CD4-positive, alpha-beta T cell (primary cell): ENCODE measurements at places on chromosomes 1 and 21. TPM values are rescaled to one million over a fixed set of nuclear protein-coding genes. Genes with fewer than 3 reads are reported as not detected.

- DNase-seq = no peak
Measured at GRCh38 chr1:3018576-3018975, 2.7 kb upstream of the ACTRT2 start.

- no peak for DNase-seq
Measured at GRCh38 chr1:87093286-87093685, 178.9 kb downstream of the HS2ST1 start.

RNU1-4 gene
- total RNA-seq = 5,937 TPM

MX2 gene
- 77.8 TPM for total RNA-seq

HRNR gene
- total RNA-seq = not detected

GRCh38 chr1:99755664-99756063 lies 10.8 kb downstream of the FRRS1 start:
- DNase-seq = no peak

DNA sequence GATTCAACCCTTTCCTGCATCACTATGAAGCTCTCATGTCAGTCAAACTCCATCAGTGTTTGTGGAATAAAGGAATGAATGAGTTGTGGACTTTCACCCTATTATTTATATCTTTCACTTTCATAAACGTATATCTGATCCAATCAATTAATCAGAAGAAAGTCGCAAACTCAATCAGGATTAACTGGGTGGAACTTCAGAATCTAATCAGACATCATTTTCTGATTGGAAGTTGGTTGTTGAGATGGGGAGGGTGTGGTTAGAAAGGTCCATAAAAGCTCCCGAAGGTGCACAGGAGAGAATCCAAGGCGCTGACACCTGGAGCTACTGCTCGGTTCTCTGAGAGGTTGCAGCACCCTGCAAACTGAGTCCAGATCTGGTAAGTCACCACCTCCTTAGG lies at the start of gene PRAMEF12:
Gene PRAMEF12, plus strand, starts transcription at position 301 of the 400 bp plus-strand sequence. CDS start 1,130 bp downstream, outside the sequence.
- no peak for DNase-seq

LORICRIN gene
- total RNA-seq = not detected

TMEM269 gene
- 1.1 TPM for total RNA-seq

DNA sequence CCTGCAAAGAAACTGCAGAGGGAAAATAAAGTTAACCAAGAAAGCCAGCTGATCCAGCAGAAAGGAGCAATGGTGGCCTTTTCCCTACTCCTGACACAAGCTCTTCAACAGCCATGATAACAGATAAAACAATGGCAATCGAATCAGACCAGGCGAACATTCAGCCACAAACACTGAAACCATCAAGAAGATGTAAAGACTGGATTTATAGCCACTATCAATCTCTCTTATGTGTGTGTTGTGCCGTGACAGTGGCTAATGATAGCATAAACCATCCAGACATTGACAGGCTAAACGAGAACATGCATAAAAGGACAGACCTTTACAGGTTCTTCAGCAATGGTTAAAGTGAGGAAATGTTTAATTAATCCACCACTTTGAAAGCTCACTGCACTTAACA lies 78.1 kb upstream of the RAB4A start:
- DNase-seq = no peak

HSD3B2 gene
- total RNA-seq = not detected

DNA sequence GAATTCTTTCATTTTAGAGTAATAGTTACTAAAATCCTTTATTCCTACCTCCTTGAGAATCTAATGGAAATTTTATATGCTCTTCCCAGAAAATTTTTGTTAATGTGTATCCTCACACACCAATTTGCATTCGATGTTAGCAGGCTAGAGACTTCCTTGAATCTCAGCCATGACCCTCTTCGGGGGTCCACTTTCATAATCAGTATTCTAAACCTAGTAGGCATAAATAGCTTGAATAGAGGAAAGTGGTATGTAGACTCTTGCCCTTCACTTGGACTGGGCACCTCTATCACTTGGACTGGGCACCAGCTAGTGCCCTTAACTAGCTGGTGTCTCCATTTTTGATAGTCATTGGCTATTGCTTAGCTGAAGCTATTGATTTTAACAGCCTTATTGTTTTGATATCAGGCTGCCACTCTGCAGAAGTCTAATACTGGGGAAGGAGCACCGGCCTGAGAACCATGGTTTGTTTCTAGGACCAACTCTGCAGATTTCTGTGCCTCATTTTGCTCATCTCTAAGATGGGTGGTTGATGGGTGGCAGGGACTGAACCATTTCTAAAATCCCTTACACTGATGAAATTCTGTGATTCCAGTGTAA lies 42.8 kb downstream of the MRPL39 start:
- DNase-seq = no peak

ASCL5 gene
- 0.50 TPM for total RNA-seq

DNA sequence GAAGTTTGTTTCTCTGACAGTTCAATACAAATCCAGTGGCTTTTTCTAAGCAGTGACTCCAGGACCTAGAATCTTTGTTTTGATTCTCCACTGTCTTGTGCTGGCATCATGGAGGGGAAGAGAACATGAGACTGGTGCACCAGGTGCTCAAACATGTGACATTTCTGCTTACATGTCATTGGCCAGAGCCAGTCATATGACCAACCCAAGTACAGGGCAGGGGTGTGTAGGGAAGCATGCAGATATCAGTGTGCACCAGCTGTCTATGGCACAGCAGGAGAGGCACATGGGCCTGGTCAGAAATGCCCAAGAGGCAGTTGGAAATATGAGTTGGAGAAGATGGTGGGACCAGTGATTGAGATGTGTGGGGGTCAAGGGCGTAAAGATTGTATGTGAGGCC lies 297.0 kb downstream of the HHAT start:
- DNase-seq = no peak

DNA sequence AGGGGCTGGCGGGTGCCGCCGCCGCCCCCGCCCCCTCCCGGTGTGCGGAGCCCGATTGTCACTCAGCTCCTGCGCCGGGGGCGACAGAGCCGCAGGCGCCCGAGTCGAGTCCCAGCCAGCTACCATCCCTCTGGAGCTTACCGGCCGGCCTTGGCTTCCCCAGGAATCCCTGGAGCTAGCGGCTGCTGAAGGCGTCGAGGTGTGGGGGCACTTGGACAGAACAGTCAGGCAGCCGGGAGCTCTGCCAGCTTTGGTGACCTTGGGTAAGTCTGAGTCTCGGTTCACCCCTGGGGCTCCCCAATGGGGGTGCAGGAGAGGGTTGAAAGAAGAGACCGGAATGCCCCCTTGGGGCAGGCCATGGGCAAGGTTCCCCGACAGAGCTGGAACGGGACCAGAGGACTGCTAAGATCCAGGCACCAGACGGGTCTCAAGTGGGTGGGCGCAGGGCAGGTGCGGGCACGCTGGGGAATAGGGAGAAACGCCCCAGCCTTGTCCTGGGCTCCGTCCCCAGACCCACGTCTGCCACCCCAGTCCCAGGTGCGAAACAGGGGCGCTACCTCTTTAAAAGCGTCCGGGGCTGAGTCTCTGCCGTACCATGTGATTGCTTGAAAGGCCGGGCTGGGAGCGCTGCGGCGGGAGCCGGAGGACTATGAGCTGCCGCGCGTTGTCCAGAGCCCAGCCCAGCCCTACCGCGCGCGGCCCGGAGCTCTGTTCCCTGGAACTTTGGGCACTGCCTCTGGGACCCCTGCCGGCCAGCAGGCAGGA lies at the start of gene ADORA1:
Gene ADORA1, plus strand, starts transcription at position 61 of the 765 bp plus-strand sequence. CDS start 1,116 bp downstream, outside the sequence.
- DNase-seq = no peak

- no peak for DNase-seq
Measured at GRCh38 chr21:44489962-44490361, 34.7 kb downstream of the LRRC3 start.

DNA sequence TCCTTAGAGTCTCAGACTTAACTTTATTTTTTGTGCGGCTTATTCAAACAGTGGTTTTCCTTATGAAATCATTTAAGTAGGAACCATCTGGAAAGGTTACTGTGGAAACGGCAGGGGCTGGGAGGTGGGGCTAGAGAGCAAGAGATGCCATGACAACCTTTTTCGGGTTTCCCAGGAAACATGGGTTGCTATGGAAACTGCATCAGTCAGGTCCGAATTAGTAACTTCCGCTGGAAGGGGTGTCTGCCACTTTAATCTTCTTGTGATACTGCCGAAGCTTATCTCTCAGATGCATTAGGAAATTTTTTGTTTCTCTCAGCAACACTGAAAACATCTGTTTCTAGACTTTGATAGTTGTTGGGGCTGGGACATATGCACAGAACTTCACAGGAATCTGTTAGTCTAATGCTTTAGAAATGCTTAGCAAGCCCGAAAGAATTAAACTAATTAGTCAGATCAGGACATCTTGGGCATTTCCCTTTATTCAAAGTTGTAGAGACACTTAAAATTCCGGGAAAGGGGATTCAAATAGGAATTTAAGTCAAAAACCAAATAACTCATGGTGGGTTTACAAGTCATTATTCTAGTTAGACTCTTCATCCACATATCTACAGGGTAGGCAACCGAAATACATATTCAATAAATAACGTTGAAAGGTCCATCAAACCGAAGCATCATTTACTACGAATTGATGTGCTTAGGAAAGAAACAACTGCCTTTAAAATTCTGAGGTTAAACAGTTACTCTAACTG lies 2.6 kb downstream of the KCNA3 start:
- DNase-seq = peak; percentile 96

COL16A1 gene
- total RNA-seq = not detected

DNA sequence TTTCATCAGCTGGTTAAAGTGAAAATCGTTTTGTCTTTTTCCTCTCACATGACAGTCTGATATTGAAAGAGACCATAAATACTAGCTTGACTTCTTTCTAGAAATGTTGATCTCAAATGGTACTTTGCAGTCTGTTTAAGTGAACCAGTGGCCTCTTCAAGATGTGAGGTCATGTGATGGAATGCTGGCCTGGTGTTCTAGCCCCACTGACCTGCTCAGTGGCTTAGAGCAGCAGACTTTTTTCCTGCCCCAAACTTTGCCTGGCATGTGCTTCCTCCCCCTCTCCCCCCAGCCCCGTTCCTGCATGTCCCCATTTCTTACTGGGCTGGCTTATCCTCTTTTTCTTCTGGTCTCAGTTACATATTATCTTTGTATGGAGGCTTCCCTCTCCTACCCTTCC lies 34.3 kb downstream of the ZYG11A start:
- DNase-seq = no peak

DNA sequence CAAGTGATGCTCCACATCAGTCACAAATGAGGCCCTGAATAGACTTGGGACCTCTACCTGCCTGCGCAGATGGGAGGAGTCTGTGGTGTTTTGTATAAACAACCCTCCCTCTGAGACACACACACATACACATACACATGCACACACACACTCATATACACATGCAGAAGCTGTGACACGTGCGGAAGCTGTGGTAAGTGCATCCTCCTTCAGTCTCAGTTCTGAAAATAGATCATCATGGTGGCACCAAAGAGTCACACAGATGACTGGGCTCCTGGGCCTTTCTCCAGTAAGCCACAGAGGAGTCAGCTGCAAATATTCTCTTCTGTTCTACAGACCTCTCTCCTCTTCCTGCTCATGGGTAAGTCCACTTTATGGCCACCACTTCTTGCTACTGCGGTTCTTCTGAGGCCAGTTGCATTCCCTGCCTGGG lies at the start of gene LY9:
Gene LY9, plus strand, starts transcription at position 224 of the 433 bp plus-strand sequence. Its CDS starts 14 bp downstream, at position 238.
- peak; percentile 68 for DNase-seq

DNA sequence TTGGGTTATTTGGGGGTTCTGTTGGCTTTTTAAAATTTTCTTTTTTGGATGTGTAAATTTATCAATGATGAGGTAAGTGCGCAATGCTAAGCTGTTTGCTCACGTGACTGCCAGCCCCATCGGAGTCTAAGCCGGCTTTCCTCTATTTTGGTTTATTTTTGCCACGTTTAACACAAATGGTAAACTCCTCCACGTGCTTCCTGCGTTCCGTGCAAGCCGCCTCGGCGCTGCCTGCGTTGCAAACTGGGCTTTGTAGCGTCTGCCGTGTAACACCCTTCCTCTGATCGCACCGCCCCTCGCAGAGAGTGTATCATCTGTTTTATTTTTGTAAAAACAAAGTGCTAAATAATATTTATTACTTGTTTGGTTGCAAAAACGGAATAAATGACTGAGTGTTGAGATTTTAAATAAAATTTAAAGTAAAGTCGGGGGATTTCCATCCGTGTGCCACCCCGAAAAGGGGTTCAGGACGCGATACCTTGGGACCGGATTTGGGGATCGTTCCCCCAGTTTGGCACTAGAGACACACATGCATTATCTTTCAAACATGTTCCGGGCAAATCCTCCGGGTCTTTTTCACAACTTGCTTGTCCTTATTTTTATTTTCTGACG lies 3.1 kb downstream of the OLIG2 start:
- DNase-seq = peak; percentile 55

GRCh38 chr1:225508538-225509375 lies 80.9 kb upstream of the LBR start:
- no peak for DNase-seq

GRCh38 chr1:238898856-238899255 lies 487.5 kb upstream of the CHRM3 start:
- no peak for DNase-seq

DNA sequence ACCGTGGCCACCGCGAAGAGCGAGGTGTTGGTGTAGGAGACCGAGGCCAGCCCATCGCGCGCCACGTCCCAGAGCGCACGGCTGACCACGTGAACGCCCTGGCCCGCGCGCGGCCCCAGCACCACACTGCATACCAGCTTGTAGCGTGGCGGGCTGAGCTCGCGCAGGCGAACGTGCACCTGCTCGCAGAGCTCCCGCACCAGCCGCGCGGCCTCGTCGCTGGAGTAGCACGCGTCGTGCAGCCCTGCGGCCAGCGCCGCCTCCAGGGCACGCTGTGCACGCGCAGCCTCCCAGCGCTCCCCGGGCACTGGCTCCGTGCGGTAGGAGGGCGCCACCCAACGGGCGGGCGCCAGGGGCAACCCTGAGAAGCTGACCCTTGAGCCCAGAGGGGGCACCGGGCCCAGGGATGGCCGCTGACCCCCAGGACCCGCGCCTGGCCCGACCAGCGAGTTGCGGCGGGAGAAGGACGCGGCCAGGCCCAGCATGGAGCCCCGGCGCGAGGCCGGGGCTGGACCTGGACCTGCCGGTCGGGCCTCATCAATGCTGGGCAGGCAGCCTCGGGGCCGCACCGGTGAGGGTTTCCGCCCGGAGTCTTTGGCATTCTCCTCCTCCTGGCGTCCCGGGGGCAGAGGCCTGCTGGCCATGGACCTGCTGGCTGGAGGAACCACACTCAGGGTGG lies 987 bp downstream of the DYNLT4 start:
- DNase-seq = no peak

- DNase-seq = no peak
Measured at GRCh38 chr1:183689762-183690204, 36.7 kb upstream of the APOBEC4 start.

RORC gene
- total RNA-seq = 3.7 TPM
